ENCODE measurements at places on chromosomes 4 and X. TPM values are rescaled to one million over a fixed set of nuclear protein-coding genes. Genes with fewer than 3 reads are reported as not detected.

DNA sequence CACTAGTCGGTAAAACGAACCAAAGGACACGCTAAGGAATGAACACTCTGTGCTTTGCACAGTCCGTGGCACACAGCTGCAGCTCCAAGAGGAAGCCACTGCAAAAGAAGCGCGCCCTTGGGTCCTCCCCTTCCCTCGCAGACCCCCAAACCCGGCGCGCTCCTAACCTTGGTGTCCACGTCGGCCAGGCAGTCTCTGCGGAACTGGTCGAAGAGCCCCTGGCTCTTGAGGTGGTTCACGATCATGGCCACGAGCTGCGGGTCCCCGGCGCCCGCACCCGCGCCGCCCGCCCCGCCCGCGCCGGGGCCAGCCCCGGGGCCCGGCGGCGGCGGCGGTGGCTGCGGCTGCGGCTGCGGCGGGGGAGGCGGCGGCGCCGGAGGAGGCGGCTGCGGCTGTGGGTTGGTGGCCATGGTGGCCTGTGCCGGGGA lies 333 bp downstream of the BOD1L1 start:
- peaks cover 11% of the 10 kb centered on the region for H3K4me1 ChIP-seq
- no peak for DNase-seq
- no peaks in the 10 kb centered on the region for H3K27me3 ChIP-seq
- H3K4me3 ChIP-seq, result peak overlapping the region; percentile 65
- H3K36me3 ChIP-seq, result no peaks in the 10 kb centered on the region

- no peak overlapping the region for H3K4me3 ChIP-seq
- H3K36me3 ChIP-seq, result no peaks in the 10 kb centered on the region
- no peaks in the 10 kb centered on the region for H3K27me3 ChIP-seq
- no peak overlapping the region for H3K27ac ChIP-seq
- H3K4me1 ChIP-seq, result no peaks in the 10 kb centered on the region
- no peak for DNase-seq
Measured at GRCh38 chr4:141926406-141926805, 290.0 kb downstream of the IL15 start.

GRCh38 chrX:66731398-66731797 lies 92.5 kb upstream of the EDA2R start:
- no peaks in the 10 kb centered on the region for H3K4me1 ChIP-seq
- no peak overlapping the region for H3K27ac ChIP-seq
- no peaks in the 10 kb centered on the region for H3K27me3 ChIP-seq
- H3K36me3 ChIP-seq, result no peaks in the 10 kb centered on the region

ANTXR2 gene
- 78.3 TPM for total RNA-seq

- no peak overlapping the region for H3K4me3 ChIP-seq
- H3K27ac ChIP-seq, result no peak overlapping the region
- no peaks in the 10 kb centered on the region for H3K4me1 ChIP-seq
Measured at GRCh38 chrX:65575022-65575421, 40.4 kb upstream of the LAS1L start.

DNA sequence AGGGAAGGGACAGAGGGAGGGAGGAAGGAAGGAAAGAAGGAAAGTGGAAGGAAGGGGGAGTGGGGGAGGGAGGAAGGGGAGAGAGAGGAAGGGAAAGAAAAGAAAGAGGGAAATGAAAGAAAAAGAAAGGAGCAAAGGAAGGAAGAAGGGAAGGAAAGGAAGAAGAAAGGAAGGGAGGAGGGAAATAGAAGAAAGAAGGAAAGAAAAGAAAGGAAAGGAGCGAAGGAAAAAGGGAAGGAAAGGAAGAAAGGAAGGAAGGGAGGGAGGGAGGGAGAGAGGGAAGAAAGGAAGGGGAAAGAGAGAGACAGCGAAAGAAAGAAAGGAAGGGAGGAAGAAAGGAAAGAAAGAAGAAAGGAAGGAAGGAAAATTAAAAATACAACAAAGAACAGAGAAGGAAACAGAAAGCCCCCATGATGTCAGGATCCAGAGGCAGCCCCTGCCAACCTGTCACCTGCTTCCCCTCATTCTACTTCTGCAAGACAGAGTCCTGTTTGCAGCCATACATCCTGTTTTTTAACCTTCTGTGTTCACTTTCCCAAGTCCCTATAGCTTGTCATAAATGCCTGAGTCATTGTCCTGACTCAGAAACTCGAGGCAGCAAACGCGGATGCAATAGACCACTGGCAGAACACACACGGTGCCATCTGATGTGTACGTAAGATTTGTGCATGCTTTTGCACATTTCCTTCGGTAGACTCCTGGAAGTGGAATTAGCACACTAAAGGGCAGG lies 77.0 kb upstream of the C4orf50 start:
- H3K27me3 ChIP-seq, result no peaks in the 10 kb centered on the region
- no peaks in the 10 kb centered on the region for H3K4me1 ChIP-seq
- no peak overlapping the region for H3K4me3 ChIP-seq
- no peak for DNase-seq
- no peaks in the 10 kb centered on the region for H3K36me3 ChIP-seq

SSX4B gene
- not detected for total RNA-seq

CENPVL2 gene
- total RNA-seq, result not detected

DNA sequence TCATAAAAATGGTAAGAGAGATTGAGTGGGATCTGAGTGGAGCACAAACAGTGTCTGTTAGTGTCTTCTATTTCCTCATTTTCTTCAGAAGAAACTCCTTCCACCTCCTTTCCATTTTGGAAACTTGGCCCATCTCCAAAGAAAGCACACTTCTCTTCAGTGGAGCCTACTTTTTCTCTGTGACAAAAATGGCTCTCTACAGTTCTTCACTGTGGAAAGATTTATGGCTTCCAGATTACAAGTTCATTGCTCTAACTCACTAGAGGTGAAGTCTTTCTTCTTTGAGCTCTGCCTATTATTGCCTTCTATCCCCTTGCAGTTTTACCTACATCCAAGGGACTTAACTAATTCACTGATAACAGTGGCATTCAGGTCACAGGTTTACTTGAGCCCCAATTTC lies 325.8 kb downstream of the ANTXR2 start:
- H3K4me3 ChIP-seq, result no peak overlapping the region
- no peak overlapping the region for H3K27ac ChIP-seq
- H3K4me1 ChIP-seq, result no peaks in the 10 kb centered on the region
- H3K27me3 ChIP-seq, result no peaks in the 10 kb centered on the region

SFRP2 gene
- total RNA-seq, result not detected

GRCh38 chrX:68934421-68934820 lies 105.6 kb downstream of the EFNB1 start:
- H3K4me1 ChIP-seq, result no peaks in the 10 kb centered on the region
- H3K27me3 ChIP-seq, result no peaks in the 10 kb centered on the region
- H3K27ac ChIP-seq, result no peak overlapping the region
- no peaks in the 10 kb centered on the region for H3K36me3 ChIP-seq

PGAM4 gene
- not detected for total RNA-seq

DNA sequence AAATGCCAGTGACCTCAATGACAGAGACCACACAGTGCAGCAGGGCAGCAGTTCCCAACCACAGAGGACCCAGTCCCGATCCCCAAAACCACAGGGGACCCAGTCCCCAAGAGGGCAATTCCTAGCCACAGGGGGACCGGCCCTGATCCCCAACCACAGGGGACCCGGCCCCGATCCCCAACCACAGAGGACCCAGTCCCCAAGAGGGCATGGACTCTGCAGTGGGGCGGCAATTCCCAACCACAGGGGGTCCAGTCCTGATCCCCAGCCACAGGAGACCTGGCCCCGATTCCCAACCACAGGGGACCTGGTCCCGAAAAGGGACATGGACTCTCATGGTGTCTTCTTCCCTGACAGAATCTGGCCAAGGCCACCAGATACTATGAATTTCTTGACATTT lies 136.3 kb downstream of the AFAP1 start:
- H3K4me3 ChIP-seq, result no peak overlapping the region
- H3K27me3 ChIP-seq, result no peaks in the 10 kb centered on the region
- H3K27ac ChIP-seq, result no peak overlapping the region
- no peaks in the 10 kb centered on the region for H3K36me3 ChIP-seq

- peaks cover 4% of the 10 kb centered on the region for H3K4me1 ChIP-seq
- no peaks in the 10 kb centered on the region for H3K27me3 ChIP-seq
Measured at GRCh38 chrX:134374910-134375309, 85.1 kb upstream of the HPRT1 start.

DNA sequence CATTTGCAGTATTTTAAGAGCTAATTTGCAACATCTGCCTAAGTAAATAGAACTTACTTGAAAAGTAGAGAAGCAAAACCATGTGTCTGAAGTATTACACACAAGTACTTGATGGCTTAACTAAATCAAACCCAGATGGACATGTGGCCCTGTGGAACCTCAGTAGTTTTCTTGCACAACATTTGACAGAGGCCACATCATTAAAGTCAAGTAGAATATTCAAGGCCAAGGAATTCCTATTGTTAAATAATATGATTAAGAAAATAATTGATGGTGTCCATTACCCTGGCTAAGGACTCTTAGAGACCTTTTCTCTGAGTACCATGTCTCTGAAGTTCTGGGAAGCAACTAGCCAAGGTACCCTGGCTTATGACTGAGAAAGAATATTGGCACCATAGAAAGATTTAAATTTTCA lies 135.4 kb upstream of the OTUD4 start:
- no peak for DNase-seq
- H3K27me3 ChIP-seq, result no peaks in the 10 kb centered on the region
- no peak overlapping the region for H3K4me3 ChIP-seq
- no peaks in the 10 kb centered on the region for H3K36me3 ChIP-seq
- no peaks in the 10 kb centered on the region for H3K4me1 ChIP-seq
- H3K27ac ChIP-seq, result no peak overlapping the region

PIR gene
- total RNA-seq, result 13.1 TPM

GRCh38 chr4:148266921-148267320 lies 175.3 kb downstream of the NR3C2 start:
- H3K4me3 ChIP-seq, result no peak overlapping the region
- no peak for DNase-seq
- no peaks in the 10 kb centered on the region for H3K27me3 ChIP-seq
- H3K27ac ChIP-seq, result no peak overlapping the region
- H3K36me3 ChIP-seq, result no peaks in the 10 kb centered on the region

SPIN2B gene
- total RNA-seq, result 10.1 TPM

KLKB1 gene
- 0.60 TPM for total RNA-seq

RHOXF1 gene
- 1.5 TPM for total RNA-seq

- H3K36me3 ChIP-seq, result no peaks in the 10 kb centered on the region
- no peaks in the 10 kb centered on the region for H3K4me1 ChIP-seq
- H3K4me3 ChIP-seq, result no peak overlapping the region
- no peak overlapping the region for H3K27ac ChIP-seq
Measured at GRCh38 chrX:83966347-83966746, 105.4 kb downstream of the CYLC1 start.

DNA sequence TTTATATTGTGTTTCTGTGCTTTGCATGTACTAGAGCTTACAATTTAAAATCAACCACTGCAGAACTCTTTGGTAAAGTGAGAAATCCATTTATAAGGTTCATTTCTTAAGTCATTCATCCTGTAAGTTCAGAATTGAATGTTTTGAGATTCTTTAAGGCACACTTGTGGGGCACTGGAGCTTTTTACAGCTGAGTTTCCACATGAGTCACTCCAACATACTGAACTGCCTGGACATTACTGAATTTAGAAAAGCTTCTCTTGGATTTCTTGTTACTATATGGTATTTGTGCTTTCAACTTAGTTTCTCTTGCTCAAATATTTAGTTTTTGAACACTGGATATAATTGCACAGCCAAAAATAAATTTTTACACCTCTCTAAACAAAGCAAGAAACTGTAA lies 226.3 kb downstream of the PACRGL start:
- no peak overlapping the region for H3K27ac ChIP-seq
- H3K4me1 ChIP-seq, result no peaks in the 10 kb centered on the region
- no peak for DNase-seq
- no peak overlapping the region for H3K4me3 ChIP-seq

GRCh38 chr4:165514739-165515138 lies 135.9 kb downstream of the CPE start:
- no peaks in the 10 kb centered on the region for H3K36me3 ChIP-seq
- no peaks in the 10 kb centered on the region for H3K27me3 ChIP-seq
- no peak overlapping the region for H3K27ac ChIP-seq
- H3K4me3 ChIP-seq, result no peak overlapping the region

IL3RA gene
- 2.0 TPM for total RNA-seq

DNA sequence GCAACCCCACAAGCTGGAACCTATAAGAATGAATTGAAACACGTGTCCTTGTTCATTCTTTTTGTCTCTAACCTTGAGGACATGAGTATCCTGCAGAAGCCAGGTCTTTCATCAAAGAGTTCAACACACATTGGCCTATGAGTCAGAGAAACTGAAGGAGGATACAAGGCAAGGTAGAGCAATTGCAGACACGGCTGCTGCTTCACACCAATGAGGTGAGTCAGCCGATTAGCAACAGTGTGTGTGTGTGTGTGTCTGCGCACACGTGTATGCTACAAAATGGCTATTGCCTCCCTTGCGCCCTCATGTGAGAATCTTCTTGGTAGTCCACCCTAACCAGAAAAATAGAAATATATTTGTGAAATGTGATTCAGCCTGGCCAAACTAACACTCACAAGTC lies 1477.7 kb upstream of the IGFBP7 start:
- H3K4me1 ChIP-seq, result no peaks in the 10 kb centered on the region
- no peak for DNase-seq
- H3K4me3 ChIP-seq, result no peak overlapping the region
- no peak overlapping the region for H3K27ac ChIP-seq
- H3K36me3 ChIP-seq, result no peaks in the 10 kb centered on the region

DGAT2L6 gene
- total RNA-seq, result not detected

UGT2A1 gene
- not detected for total RNA-seq
